ENCODE measurements at places on chromosomes 12 and 14.

- DNase-seq = no peak
Observed at GRCh38 chr14:79638672-79639266, 572.5 kb downstream of the DIO2 start.

- no peak for DNase-seq
Observed at GRCh38 chr12:77345336-77345735, 280.0 kb upstream of the E2F7 start.

DNA sequence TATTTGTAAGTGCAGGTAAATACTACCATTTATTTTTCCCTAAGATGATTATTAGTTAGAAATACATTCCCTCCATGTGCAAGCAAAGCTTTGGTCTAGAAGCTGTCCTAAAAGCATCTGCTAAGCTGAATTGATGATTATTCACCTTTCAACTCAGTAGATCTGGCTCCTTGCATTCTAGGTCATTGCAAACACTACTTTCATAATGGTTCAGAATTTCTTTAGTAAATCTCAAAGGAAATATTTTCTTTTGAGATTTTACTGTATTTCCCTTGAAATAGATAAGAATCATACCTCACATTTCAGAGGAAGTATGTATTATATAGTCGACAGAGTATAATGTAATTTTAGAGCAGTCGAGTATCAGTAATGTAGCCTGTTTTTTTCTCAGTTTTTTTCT, 2.4 kb downstream of the ETNK1 start:
- DNase-seq = peak; percentile 11

DNA sequence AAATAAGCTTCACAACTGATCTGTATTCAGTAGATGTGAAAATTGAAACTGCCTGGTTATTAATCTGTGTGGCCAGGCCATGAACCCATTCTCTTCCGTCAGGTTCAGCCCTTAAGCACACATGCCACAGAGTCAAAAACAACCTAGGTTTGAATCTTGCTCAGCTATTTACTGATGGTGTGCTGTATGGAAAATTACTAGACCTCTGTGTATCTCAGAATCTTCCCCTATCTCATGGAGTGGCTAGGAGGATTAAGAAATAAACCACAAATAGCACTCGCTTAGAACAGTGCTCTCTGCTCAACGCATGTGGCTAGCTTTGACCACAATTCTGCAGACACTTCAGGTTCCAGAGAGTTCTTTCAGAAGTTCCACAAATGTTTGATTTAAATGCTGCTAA, 240.7 kb upstream of the PLEKHG7 start:
- DNase-seq = no peak

DNA sequence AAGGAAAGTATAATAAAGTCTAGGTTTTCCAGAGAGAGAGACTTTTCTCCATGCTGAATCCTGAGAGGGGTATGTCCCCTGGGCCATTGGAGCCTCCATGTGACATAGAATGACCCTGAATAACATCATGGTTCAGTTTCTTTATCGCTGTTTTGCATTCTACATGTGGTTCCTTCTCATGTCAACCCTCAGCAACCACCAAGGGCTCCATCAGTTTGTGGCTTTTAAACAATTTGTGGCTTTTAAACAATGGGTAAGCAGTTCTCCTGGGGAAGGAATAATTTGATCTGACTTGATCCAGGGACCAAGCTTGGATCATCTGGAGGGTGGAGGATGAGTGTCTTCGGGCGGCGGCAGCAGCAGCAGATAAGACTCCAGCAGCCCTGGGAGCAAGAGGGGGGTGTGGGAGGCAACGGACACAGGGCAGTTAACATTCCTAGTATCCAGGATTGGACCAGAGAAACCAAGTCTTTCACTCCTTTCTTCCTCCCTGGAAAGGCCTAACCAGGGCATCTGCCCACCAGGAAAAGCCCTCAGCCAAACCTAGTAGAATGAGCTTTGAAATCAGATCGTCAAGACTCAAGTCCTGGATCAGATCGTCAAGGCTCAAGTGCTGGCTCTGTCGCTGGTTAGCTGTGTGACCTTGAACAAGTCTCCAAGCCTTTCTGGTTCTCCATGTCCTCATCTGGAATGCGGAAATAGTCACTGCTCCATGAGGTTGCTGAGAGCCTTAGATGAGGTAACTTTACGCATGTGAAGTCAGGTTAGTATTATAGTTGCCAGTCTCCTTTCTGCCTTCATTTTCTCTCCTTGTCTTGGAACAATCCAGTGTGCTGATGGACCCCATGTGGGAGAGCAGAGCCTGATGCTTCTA, 27.8 kb upstream of the FAM222A start:
- no peak for DNase-seq

DNA sequence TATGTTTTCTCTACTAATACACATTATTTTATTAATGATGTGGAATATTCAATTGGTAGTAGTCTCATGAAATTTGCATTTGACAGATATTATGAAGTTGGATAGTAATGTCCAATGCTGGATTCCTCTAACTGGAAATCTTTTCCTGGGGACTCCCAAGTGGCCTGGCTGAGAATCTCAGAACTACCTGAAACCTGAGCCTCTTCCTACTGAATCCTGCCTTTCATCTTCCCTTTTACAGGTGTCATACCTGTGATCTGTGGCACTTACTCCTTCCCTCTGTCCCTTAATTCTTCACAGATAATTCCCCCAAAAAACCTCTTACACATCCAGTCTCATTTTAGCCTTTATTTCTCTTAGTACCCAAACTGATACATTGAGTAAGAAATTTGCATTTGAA, 89.7 kb upstream of the MYF6 start:
- no peak for DNase-seq

GRCh38 chr14:31596342-31597095, 35.3 kb downstream of the NUBPL start:
- DNase-seq = no peak

DNA sequence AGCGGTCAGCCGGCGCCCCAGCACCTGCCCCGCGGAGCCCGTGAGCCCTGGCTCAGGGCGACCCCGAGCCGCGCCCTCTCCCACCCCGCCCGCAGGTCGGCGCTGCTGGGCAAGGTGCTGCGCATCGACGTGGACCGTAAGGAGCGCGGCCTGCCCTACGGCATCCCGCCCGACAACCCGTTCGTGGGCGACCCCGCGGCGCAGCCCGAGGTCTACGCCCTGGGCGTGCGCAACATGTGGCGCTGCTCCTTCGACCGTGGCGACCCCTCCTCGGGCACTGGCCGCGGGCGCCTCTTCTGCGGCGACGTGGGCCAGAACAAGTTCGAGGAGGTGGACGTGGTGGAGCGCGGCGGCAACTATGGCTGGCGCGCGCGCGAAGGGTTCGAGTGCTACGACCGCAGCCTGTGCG, 14.4 kb downstream of the HHIPL1 start:
- DNase-seq = no peak

DNA sequence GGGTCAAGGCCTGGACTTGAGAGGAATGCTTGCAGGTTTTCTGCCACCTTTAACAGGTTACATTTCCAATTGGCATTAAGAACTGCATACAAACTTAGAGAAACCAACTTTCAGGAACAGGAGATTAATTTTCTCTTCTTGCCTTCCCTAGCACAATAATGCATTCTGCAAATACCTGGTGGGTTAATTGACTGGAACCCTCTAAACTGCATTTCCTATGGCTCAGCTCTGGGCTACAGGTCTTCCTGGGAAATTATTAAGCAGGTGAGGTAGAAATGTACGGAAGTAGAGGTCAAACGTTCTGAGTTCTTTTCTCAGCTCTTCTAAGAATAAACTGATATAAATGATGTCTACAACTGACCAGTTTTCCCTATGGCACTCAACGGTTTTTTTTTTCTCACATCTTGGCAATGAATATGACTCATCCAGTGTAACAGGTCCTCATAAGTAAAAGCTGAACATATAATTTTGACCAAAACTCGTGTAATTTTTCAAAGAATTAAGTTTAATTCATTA, 144.9 kb upstream of the PELI2 start:
- no peak for DNase-seq

- no peak for DNase-seq
Observed at GRCh38 chr12:59895166-59895775, 299.4 kb downstream of the SLC16A7 start.

DNA sequence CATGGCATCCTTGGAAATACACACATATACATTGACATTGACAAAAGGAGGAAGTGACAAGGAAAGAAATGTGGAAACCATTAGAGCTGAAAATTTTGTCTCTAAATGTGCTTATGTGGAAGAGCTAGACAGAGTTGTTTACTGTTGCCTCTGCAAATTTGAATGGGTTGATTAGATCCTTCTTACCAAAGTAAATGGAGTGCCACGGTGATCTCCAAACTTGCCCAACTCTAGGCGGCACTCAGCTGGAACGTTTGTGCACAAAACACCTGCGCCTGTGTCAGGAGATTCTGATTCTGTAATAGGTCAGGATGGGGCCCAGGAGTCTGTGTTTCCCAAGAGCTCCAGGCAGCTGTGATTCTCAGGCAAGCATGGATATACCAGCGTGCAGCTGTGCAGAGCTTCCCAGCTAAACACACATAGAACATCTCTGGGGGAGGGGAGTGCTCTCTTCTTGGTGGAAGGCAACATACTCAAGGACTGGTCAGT, 77.8 kb upstream of the BDKRB2 start:
- DNase-seq = no peak

DNA sequence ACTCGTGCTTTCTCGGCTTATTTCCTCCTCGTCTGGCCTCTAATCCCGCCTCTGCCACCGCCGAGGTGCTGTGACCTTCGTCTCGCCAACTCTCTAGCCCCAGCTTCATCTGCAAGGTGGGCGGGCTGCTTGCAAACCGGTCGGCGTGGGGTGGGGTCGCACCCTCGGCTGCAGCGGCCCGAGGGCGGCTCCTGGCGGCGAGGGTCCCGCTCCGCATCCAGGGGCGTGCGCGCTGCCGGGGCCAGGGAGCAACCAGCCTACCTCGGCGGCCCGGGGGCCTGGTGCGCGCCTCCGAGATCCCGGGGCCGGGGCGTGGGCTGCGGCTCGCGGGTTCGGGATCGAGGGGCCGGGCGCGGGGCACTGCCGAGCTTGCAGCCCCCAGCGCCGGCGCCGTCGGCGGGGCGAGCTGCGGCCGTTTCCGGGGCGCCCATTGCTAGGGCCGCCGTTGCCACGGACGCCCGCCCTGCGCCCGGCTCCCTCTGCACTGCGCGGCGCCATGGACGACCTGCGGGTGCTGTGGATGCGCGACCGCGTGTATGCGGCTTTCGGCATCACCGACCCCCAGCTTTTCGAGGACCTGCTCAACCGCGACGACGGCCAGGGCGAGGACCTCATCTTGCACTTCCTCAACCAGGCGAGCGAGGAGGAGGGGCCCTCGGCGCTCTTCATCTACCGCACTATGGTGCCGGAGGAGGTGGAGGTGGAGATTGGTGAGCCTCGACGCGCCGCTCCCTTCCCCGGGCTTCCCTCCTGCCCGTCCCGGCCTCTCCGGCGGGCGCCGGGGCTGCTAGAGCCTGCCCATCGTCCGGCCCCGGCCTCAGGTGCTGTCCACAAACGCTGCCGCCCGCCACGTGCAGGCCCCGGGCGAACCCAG, at the start of gene DNAH10:
Gene DNAH10, plus strand, starts transcription at position 461 of the 874 bp plus-strand sequence. Its CDS starts 36 bp downstream, at position 497.
- no peak for DNase-seq

GRCh38 chr12:49972641-49973360, at the start of gene AQP6:
Gene AQP6 (plus strand): TSS chr12:49972947. CDS start chr12:49973174, 227 bp downstream.
- no peak for DNase-seq

DNA sequence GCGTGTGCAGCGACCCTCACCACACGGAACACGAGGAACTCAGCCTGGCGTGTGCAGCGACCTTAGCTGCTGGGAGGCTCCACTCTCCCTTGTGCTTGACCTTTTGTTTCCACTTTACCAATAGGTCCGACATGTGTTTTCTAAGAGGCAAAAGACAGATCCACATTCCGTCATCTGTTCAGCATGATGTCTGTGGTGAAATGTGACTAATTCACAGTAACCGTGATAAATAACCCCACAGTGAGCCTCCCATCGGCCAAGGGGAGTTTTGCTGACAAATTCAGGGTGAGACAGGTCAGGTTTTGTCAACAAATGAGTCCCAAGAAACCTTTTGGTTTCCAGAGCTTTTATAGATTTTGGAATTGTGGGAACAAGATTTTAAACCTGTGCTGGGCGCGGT, 55.9 kb downstream of the MOK start:
- no peak for DNase-seq

- no peak for DNase-seq
Observed at GRCh38 chr14:89394972-89395371, 22.1 kb downstream of the FOXN3 start.

GRCh38 chr12:54879579-54879978, 25.3 kb downstream of the MUCL1 start:
- DNase-seq = no peak

DNA sequence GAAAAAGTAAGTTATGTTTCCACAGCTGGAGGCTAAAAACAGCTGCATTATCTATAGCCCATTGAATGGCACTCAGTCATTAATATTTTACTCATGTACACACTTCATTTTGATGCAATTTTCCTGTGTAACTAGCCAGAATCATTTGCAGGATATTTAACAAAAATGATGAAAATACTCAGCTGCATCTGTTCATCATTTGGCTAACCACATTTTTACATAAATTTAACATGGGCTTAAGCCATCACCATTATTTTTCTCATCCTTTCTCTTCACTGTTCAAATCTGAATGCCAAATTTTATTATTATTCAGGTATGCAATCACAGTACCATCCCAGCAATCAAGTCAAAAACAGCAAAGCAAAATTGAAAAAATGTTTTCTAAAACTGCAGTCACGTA, 41.8 kb downstream of the ATXN7L3B start:
- DNase-seq = no peak

DNA sequence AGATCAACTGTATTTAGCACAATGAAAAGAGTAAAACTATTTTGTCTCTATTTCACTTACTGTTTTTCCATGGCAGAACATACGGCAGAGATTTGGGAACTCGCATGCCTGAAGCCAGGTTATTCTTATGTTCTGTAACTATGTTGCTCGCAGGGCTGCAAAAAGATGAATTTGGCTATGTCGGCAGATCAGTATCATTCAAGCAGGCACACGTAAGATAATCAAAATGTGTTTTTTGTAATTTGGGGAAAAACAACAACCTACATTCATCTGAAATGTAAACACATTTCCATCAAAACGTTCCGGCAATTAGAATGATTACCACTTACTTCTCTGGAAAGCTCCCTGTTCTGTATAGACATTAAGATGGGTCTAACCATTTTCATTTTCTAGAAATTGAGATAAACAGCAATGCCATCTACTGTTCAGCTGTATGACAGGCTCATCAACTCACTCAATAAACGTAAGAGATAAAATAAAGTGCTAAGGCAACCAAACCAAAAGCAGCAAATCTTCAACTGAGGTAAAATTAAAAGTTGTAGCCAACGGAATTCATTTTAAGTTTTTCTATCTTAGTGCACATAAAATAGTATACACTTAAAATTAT, 13.0 kb downstream of the GTSF1 start:
- no peak for DNase-seq

- DNase-seq = no peak
Observed at GRCh38 chr12:54047160-54047963, 6.3 kb upstream of the HOXC4 start.
